Activated CD4-positive, CD25-positive, alpha-beta regulatory T cell treated with anti-CD3 and anti-CD28 coated beads, Interleukin-2, amount 50 U/mL, for 24 hours (primary cell): ENCODE measurements at places on chromosomes 1 and 21.

GRCh38 chr1:222454782-222455181 lies 93.1 kb downstream of the HHIPL2 start:
- no peak for ATAC-seq

- peak; percentile 87 for ATAC-seq
These were observed 80.6 kb upstream of the GFI1 start for GRCh38 chr1:92567211-92567868.

DNA sequence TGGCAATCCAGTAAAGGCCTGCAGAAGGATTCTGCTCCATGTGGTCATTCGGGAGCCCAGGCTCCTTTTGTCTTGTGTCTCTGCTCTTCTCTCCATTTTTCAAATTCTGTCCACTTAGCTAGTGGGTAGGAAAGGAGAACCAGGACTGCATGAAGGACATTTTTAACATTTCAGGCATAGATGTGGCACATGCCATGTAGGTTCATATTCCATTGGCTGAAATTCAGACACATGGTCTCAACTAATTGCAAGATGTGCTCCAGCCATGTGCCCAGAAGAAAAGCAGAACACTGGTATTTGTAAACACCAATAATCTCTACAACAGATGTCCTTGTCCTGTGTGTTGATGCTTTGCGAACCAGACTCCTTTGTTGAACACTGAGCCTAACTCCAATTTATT lies 85.2 kb upstream of the WLS start:
- ATAC-seq = no peak

GRCh38 chr1:151819227-151819835 lies 12.3 kb downstream of the RORC start:
- ATAC-seq = no peak

DNA sequence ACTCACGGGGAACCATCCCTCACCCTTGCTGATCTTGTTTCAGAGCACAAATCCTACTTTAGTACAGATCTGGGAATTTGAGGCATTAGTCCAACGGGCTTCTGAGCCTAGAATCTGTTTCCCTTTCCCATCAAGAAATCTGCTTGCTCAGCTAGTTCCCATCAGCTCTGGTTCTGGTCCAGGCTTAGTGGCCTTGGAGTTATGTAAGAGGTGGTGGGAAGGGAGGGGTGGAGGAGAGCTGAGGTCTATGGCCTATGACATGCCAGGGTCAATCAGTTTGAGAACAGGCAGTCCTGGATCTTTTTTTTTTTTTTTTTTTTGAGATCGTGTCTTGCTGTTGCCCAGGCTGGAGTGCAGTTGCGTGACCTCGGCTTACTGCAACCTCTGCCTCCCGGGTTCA lies 4.1 kb downstream of the GSTM1 start:
- ATAC-seq = no peak

DNA sequence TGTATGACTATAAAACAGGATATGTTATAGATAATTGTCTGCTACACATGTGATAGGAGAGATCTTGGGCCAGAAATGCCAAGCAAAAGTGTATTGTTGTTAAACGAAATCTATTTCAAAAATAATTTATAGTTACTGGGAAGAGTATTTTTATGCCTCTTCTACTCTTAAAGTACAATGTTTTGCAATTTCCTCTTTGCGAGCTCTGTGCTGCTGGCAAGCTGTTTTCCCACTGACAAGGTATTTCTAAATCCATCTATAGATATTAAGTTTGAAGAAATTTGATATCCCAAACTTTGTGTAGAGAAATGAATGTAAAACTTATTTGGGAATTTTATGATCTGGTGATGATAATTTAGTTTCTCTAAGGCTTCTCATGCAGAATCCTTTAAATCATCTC lies 63.3 kb upstream of the PTGFR start:
- no peak for ATAC-seq
